ENCODE measurements at places on chromosomes 16 and 17. TPM values are rescaled to one million over a fixed set of nuclear protein-coding genes. Genes with fewer than 3 reads are reported as not detected.

- no peak for DNase-seq
Measured at GRCh38 chr17:76137001-76137350, 4.1 kb downstream of the FOXJ1 start.

- no peak for DNase-seq
Measured at GRCh38 chr17:21127509-21128077, 829 bp downstream of the DHRS7B start.

GRCh38 chr17:57489321-57489720 lies 233.0 kb downstream of the MSI2 start:
- DNase-seq = no peak

GRCh38 chr17:5364156-5364555 lies 55.3 kb downstream of the NUP88 start:
- no peak for DNase-seq

DNA sequence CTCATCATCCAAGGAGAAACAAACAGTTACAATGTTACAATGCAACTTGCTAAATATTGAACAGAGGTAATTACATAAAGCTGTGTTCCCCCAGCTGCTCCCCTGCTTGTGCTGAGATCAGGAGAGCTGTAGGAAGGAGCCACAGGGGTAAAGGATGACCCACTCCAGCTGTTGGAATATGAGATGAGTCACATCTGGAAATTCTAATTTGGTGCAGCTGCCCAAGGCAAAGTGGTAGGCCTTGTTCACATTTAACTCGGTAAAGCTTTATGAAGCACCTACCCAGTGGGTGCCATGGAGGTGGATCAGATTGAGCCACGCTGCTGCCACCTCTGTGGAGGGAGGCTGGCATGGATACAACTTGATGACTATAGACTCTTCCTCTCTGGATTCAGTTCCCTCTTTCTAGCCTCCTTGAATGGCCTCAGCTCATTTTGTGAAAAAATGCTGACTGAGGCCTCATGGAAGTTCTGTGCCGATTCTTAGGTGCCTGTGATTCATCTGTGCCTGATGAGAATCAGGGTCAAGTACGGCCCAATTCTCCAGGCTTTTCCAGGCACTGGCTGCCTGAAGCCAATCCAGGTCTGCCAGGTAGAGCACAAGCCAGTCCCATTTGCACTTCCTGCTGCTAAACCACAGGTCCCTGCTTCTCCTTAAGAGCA lies 7.4 kb downstream of the ZNF689 start:
- no peak for DNase-seq

- no peak for DNase-seq
Measured at GRCh38 chr17:13597723-13598347, 3.9 kb downstream of the HS3ST3A1 start.

DNA sequence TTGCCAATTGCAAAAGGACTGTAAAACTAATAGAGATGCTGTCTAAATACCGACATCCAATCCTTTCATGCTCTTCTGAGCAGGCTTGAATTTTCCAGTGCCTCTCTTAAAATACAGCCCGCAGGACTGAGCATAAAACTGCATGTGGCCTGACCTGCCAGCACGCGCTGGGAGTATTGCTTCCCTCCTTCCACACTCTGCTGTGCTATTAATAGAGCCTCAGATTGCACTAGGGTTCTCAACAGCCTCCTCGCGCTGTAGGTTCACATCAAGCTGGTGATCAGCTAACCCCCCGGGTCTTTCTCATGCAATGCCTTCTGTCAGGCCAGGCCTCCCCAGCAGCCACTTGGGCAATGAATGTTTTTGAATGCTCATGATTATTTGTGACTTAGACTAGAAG lies 14.2 kb upstream of the MSI2 start:
- DNase-seq = no peak

DNA sequence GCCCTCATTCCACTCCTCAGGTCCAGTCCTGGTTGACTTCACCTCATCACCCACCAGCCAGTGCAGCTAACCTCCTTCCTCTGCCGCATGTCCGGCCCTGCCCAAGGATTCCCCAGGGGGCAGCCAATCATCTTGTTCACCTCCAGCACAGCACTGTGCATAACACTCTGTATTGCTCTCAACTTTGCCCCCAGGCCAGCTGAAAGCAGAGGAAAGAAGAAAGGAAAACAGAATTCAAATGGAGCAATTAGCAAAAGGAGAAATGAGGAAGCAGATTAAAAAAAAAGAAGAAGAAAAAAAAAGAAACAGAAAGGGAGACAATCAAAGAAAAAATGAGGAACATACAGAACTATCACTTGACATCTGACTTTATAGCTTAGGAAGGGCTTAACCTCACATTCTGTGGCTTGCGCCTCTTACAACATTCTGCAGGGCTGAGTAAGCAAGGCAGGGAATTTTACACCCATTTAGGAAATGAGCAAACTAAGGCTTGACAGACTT lies 26.1 kb downstream of the GAS7 start:
- no peak for DNase-seq

DNA sequence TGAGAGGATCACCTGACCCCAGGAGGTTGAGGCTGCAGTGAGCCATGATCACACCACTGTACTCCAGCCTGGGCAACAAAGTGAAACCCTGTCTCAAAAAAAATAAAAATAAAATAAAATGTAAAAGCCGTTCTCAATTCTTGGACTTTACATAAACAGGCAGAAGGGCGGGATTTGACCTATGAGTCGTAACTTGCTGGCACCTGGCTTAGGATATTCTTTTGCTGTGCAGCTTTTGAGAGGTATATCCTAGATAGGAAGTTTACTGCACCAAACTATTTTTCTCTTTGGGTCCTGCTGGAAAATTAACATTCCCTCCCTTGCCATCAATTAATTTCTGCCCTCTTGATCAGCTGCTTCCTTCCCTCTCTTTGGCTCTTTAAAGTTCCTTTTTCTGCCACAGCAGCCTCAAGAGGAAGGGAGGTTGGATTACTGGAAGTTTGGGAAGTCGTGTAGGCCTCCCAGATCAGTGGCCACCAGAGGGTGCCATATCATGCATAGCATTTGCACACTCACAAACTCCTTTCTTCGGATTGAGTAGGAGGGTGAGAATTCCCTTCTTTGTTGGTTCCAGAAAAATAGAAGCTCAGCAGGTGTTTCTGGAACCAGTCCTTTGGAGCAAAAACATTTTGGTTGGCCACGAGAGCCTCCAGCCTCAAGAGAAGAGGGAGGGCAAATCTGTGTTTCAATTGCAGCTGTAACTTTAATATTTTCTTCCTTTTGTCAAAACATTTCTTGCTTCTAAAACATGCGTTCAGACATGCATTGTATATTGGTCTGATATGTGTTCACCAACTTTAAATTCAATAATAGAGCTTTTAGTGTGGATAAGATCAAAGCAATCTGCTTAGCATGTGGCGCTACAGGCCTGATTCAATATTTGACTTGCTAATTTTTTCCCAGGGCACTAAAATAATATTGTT lies 147.3 kb downstream of the CCDC182 start:
- DNase-seq = no peak

- no peak for DNase-seq
Measured at GRCh38 chr16:72397876-72398275, 225.9 kb upstream of the PMFBP1 start.

Gene HSD17B2
- total RNA-seq = 17.8 TPM

Gene TBC1D28
- not detected for total RNA-seq

Gene SMPD3
- total RNA-seq = 4.5 TPM

Gene GPRC5B
- 53.8 TPM for total RNA-seq

Gene PRR15L
- 32.5 TPM for total RNA-seq

Gene TPSB2
- not detected for total RNA-seq

Gene EVPLL
- not detected for total RNA-seq

Data from type B pancreatic cell (in vitro differentiated cells).